SK-N-DZ (cell line): ENCODE measurements at places on chromosomes 1 and 21.
A peak's percentile ranks its signal among the peaks of the same experiment; 100 is the strongest.

DNA sequence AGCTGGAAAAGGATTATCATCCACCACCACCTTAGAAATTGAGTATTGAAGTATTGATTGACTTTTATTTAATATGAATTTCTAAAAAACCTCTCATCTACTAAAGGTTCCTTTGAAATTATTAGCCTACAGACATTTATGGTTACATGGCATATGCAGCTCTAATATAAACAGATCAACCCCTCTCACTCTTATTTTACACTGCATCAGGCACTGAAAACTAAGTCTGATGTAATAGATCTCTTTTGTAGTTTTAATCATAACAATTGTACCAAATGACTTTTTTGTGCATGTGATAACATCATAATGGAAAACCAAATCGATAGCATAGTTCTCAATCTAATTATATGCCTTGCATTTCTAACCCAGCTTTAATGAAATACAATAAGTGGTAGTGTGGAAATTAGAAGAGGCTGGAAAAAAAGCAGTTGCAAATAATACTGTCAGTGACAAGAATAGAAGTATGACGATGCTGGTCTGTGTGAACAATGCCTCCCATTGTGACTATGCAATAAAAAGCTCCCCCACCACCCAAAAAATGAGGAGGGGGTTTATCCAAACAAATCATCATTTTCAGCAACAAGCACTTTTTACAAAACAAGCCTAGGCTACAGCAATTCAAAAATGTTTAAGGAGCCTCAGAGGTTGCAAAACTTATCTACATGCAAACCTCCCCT lies 426.5 kb upstream of the NFIA start:
- peak; percentile 32 for DNase-seq

- DNase-seq: no peak
Observed at GRCh38 chr1:171222936-171223335, 25.4 kb upstream of the FMO1 start.

GRCh38 chr21:43726686-43727518 lies 8.0 kb downstream of the PDXK start:
- no peak for DNase-seq

DNA sequence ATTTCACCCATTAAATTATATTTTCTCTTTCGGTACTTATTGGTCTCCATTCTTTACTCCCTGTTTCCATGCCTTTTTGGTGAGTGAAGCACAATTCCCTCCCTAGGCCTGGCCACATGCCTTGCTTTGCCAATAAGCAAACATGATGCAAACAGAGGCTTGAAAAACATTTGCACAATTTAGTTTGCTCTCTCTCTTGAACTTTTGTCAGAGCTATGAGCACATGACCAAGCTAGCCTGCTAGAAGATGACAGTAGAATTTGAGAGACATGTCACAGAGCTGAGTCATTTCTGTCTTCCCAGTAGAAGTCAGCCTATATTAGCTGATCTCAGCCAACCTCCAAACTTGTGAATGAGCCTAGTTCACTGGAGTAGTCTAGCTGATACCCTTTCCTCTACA lies 24.6 kb downstream of the ANGPTL3 start:
- no peak for DNase-seq

DNA sequence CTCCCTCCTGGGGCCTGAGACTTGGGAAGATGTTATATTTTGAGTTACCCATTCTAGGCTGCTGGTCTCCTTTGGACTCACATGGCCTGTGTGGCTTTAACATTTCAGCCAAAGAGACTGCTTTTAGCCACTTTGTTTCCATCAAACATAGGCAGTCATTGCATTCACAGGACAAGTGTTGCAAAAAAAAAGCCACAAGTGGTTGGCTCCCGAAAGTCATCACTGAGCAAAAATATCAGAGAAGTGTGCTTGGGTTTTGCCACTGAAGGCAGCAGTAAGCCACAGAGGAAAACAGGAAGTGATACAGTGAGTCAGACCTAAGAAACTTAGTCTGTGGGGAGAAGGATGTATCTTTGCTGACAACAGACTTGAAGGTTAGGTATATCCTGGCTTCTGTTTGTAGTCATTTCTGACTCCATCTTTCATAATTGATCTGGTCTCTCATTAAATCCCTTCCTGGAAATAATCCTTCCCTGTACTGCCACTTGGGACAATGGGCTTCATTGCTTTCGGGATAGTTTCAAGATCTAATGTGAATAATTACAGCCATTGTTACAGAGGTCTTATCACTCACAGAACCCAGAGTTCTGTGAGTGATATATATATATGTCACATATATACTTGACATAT lies 80.9 kb downstream of the COLGALT2 start:
- DNase-seq: no peak

DNA sequence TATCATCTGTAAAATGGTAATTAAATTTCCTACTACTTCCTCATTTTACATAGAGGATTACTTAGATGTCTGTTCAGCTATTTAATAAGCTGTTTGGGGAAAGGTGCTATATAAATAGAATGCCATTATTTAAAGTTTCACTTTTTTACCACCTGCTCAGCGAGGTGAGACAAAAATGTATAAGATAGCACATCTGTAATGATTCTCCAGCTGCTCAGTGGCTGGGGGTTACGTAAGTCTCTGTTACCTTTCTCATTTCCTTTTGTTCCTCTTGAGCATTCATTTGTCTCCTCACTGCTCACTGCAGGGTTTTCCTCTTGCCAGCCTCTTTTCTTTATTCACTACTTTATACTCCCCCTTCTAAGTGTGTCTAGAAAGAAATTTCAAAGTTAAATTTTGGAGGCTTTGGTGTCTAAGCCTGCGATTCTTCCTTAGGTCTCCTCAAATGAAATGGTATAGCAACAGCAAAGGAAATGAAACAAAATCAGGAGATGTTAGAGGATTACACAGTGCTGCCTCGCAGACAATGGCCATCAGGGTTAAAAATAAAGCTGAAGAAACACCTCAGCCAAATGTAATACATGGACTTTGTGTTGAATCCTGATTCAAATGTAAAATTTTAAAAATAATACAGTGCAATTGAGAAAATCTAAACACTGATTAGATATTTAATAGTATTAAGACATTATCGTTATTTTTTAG lies 6.8 kb downstream of the RGS8 start:
- DNase-seq: no peak

GRCh38 chr1:192535916-192536664 lies 39.5 kb upstream of the RGS1 start:
- DNase-seq: no peak

- no peak for DNase-seq
Observed at GRCh38 chr1:87220993-87221392, 107.7 kb upstream of the LMO4 start.

DNA sequence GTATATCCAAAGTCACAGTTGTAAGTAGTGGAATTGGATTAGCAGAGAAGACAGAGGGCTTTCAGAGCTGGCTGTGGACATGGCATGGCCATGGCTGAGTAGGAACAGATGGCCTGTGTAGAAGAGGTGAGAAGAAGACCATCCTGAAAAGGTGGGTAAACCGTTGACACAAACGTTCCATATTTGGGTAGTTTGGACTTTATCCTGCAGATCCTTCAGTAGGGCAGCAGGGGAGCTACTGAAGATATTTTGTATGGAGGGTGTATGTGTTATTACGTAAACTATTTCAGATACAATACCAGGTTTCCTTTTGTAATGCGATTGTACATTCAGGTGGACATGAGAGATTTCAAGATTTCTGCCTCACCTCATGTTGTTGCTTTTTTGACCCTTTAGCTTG lies 1.6 kb downstream of the UTP11 start:
- no peak for DNase-seq

- no peak for DNase-seq
Observed at GRCh38 chr1:215557992-215558626, 9.0 kb upstream of the KCTD3 start.

DNA sequence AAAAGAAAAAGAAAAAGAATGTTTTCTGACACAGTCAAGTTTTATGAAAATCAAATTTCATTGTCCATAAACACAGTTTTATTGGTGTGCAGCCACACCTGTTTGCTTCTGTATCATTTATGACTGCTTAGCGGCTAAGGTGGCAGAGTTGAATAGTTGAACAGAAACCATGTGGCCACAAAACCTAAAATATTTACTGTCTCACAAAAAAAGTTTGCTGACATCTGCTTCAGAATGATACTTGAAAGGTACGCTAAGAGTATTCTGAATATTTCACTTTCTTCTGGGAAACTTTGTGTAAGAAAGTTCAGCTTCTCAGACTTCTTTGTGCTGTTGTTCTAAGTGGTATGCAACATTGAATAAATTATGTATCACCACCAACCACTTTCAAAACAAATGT lies 6.2 kb downstream of the KCNK1 start:
- no peak for DNase-seq

DNA sequence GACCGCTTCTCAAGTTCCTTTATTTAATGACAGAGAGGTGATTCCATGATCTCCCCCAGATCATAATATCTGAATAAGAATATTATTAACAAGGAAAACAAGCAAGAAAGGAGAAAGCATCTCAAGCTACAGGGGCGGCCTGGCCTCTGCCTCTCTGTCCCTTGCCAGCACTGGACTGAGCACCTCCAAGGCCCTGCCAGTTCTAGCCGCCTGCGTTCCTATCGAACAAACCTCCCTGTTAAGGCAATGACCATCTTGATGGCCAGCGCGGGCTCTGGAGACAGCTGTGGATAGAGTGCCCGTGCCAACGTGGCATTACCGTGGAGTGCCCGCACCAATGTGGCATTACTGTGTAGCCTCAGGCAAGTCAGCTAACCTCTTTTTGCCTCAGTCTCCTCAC lies 84.8 kb downstream of the NPHP4 start:
- no peak for DNase-seq

DNA sequence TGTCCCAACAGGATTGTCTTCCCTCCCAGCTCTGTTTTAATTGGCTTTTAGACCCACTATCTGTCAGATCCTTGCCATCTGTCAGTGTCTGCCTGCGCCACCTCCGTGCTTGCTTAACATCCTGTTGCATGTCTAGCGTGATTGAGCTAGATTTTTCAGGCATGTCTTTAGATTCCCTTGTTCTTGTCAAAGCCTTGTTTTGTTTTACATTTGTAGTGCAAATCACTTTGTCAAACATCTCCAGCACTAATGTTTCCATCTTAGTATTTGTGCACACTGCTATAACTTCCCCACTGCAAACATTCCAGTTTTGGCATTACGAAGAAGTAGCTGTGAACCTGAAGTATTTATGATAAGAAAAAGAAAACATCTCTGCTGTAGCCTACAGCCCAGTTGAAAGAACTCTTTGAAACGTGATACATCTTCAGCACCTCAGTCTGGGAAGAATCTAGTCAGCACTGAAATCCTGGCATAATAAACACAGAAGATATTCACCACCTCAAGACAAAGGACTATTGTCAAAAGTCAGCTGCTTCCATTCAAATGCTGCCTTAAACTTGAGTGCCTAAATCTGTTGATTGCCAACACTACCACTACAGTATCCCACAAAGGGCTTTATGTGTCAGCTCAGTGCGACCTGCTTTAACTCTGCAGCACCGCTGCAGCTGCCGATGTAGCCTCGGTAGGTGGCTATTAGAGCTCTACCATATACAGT lies 105.0 kb downstream of the FNBP1L start:
- DNase-seq: peak; percentile 32

DNA sequence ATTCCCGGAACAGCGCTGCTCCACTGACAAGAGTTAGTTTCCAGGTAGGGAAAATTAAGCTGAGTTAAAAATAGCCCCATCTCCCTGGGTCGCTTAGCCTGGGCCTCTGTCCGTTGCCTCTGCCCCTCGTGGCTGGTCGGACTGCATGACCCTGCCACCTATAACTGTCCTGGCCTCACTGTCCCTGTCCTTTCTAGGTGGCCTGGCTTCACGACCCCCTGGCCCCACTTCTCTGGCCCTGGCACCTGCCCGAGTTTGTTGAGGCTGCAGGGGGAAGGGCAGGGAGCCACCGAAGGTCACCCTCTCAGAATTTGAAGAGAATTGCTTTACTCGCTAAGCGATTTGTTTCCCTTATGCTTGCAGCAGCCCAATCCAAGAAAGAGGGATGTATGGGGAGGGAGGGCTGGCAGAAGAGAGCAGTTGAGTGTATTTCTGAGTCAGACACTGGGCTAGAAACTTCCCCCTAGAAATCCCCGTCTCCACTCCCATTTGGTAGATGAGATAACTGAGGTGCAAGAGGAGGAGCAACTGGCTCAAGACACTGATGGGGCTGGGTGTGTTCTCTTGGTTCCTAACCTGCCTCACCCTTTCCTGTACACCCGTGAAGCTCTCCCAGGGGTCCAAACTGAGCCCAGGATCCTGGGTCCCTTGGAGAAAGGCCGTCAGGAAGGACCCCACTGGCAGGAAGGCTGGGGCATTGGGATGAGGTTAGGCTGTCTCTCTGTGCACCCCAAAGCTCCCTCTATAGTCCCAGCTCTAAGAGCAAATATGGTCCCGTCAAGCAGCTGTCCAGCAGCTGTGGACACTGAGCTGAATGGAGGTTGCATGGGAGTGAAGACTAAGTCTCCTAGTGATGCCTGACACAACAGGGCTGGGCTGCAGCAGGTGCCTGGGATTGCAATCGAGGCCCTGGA lies 2.9 kb upstream of the EDN2 start:
- no peak for DNase-seq

- no peak for DNase-seq
Observed at GRCh38 chr1:30731109-30731805, 7.9 kb upstream of the MATN1 start.
